ENCODE measurements at places on chromosomes 7 and 10.
A peak's percentile ranks its signal among the peaks of the same experiment; 100 is the strongest.

DNA sequence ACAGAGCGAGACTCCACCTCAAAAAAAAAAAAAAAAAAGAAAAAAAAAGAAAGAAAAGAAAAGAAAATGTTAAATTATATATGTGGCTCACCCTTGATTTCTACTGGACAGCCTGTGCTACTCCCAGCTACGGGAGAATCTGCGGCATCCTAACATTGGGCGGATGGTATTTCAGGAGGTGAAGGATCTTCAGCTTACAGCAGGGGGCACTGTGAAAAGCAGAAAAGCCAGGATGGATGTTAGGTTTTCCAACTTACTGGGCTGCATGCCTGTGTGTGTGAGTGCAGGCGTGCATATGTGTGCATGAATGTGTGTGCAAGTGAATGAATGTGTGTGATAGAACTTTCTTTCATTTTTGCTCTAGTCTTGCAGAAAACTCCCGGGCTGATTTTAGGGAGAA is 1066.5 kb downstream of the TYW1 start:
- DNase-seq: no peak

GRCh38 chr7:42127232-42127622 is 109.8 kb downstream of the GLI3 start:
- DNase-seq: no peak

- no peak for DNase-seq
Measured at GRCh38 chr7:12358694-12359093, 45.0 kb downstream of the VWDE start.

GRCh38 chr7:155722936-155723335 is 78.5 kb downstream of the RBM33 start:
- no peak for DNase-seq

DNA sequence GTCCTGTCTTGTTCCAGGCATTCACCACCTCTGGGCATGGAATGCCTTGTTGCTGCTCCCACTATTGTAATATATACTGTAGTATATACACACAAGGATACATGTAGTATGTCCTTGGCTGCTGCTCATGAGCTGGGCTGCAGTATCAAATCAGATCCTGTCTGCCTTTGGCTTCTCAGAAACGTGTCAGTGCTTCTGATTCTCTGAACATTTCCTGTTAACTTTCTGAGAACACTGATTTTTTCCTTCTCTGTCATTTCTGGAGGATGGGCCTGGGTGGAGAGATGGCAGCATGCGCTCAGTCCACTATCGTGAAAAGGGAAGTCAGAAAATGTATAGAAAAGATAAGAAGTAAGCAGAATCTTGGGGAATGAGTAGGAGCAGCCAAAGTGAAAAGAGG is 12.2 kb downstream of the SFTPA2 start:
- DNase-seq: no peak

- DNase-seq: no peak
Measured at GRCh38 chr7:138625849-138626230, 75.3 kb downstream of the SVOPL start.

DNA sequence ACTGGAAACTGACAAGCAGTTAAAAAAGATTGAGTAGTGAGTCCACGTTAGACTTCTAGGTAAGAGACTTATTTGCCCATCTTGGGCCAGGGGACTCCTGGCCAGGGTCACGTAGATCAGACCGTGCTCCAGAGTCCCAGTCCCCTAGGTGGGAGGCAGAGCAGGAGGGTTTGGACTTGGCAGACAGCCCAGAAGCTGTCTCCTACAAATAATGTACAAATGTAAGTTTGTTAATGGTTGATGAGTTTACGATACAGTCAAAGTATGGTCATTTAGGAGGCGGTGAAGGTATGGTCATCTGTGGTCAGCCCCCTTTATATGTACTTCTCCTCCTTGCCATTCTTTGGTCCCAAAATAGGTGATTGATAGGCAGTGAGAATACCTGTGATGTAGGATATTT is 28.2 kb downstream of the INPP5F start:
- no peak for DNase-seq

GRCh38 chr10:102602272-102603045 is 41.8 kb upstream of the TRIM8 start:
- DNase-seq: no peak

DNA sequence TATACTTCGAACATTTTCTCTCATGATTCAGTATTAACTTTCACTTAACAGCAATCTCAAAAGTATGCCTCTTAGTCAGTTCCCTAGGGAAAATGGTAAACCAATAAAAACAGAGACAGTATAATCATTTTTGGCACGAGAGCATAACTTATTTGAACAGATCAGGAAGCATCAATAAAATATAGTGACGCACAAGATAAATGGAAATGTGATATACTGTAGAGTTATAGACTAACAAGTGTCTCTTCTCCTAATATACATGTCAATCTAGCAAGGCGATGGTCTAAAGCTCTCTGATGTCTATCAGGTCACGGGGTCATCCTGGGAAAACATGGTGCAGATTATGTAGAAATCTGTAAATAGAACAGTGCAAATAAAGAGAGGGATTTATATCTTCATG is 131.6 kb downstream of the HGF start:
- no peak for DNase-seq

DNA sequence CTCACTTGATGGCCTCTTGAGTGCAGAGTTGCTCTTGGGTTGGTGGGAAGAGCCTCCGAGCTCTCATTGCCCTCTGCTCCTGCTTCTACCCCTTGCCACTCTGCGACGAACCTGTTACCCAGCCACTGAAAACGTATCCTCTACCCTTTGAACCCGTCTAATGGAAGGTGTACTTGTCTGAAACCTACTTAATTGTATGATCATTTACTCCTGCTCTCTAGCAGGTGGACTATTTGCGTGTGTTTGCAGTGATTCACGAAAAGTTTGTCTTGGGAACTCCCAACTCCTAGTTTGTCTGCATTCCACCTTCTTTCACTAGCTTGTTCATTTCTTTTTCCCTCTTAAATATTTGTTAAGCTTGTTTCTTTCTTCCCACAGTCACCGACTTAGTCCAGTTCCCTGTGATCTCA is 503 bp downstream of the CROT start:
- no peak for DNase-seq

DNA sequence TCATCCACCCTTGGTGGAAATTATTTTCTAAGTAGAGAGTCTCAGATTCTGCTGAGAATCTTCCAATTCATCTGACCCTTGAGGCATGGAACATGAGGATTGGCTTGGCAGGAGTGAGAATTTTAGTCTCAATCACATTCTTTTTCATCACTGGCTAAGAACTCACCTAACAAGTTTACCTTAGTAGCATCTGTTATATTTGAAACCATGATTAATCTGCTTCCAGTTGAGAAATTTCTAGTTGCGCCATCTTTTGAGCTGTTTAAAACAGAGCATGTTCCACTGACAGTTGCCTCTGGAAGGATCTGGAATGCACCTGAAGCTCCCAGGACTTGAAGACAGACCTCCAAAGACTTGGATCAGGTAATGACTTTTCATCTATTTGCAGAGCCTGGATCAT is at the start of gene LIPK:
TSS of gene LIPK (plus strand) at position 292 of the 400 bp plus-strand sequence. CDS start 18,295 bp downstream, outside the sequence.
- no peak for DNase-seq

DNA sequence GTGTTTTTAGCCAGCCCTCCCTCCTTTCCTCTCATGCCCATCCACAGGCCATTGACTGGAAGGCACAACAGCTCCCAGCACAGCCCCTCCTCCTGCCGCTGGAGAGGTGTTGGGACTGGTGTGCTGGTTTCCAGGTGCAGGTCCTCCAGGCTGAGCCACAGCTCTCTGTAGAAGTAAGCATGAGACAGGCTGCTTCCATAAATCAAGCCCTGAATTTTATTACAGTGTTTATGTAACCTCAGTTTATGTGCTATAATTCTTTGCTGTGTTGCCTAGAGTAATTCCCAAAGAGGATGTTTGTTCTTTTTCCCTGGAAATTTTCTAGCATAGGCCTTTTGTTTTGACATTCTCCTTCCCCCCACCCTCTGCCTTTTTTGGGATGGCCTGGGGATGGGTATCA is 445.8 kb downstream of the AUTS2 start:
- DNase-seq: no peak

DNA sequence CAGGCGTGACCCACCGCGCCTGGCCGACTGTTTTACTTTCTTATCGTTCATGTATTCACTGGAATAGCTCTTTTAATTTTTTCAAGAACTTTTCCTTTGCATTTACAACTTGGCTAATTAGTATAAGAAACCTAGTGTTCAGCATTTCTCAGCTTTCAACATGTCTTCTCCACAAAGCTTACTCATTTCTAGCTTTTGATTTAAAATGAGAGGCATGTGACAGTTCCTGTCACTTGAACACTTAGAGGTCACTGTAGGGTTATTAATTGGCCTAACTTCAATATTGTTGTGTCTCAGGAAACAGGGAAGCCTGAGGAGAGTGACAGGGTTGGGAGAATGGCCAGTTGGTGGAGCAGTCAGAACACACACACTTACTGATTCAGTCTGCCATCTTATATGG is 125.1 kb upstream of the GPR22 start:
- no peak for DNase-seq

GRCh38 chr7:786472-787255 is 45.6 kb upstream of the SUN1 start:
- peak; percentile 52 for DNase-seq

GRCh38 chr7:108301387-108301786 is 154.8 kb downstream of the NRCAM start:
- DNase-seq: no peak

- no peak for DNase-seq
Measured at GRCh38 chr7:70436790-70437350, 695.1 kb upstream of the GALNT17 start.

DNA sequence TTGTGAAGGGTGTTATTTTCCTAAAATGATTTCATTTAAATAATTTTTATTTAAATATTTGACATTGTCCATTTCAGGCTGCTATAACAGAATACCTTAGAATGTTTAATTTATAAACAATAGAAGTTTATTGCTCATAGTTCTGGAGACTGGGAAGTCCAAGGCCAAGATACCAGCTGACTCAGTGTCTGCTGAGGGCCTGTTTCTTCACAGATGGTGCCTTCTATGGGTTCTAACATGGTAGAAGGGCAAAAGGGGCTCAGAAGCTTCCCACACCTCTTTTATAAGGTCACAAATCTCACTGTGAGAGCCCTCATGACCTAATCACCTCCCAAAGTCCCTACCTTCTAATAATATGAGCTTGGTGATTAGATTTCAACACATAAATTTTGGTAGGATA is 50.7 kb downstream of the MTURN start:
- no peak for DNase-seq

- DNase-seq: no peak
Measured at GRCh38 chr10:103111031-103111917, 81.8 kb downstream of the NT5C2 start.

- no peak for DNase-seq
Measured at GRCh38 chr7:151076863-151077704, 3.5 kb downstream of the FASTK start.

DNA sequence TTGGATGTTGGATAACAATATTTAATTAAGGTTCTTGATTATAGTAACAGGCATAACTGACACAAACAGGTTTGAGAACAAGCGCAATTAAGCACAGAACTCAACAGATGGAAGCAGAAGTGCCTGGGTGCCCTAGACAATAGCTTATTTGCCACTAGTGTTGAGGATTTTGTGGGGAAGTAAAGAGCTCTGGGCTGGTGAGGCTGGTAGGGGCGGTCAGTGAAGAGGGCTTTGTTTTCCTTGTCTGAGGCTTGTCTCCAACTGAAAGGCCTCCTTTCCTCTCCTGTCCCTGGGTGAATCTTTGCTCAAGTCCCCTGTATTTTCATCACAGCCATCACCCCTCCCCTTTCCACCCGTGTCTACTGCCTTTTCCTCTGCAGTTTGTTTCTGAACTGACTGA is 104.6 kb downstream of the KAT6B start:
- no peak for DNase-seq

DNA sequence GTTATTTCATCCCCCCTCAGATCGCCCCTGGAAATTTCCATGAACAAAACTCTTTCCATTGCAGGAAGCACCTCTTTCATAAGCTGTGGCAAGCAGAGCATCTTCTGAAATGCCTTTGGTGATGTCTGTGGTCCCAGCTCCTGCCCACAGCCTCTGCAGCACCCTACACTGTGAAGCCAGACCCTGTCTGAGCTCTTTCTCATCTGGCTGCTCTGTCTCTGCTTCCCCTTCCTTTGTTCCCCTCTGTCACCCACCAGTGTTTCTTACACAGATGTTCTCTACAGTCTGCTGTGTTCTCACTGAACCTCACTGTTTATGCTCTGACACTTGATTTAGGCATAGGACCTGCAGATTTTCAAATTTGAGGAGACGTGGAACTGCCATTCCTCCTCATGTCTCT is 1.9 kb upstream of the TAS2R39 start:
- DNase-seq: no peak

- no peak for DNase-seq
Measured at GRCh38 chr10:78648256-78648860, 420.4 kb upstream of the ZMIZ1 start.

- DNase-seq: no peak
Measured at GRCh38 chr10:21036757-21037156, 139.6 kb upstream of the NEBL start.

GRCh38 chr7:36742911-36743775 is 18.8 kb upstream of the AOAH start:
- DNase-seq: no peak

GRCh38 chr7:118629898-118630438 is 405.5 kb downstream of the ANKRD7 start:
- DNase-seq: no peak

GRCh38 chr7:28347475-28348318 is 64.6 kb upstream of the CREB5 start:
- no peak for DNase-seq

DNA sequence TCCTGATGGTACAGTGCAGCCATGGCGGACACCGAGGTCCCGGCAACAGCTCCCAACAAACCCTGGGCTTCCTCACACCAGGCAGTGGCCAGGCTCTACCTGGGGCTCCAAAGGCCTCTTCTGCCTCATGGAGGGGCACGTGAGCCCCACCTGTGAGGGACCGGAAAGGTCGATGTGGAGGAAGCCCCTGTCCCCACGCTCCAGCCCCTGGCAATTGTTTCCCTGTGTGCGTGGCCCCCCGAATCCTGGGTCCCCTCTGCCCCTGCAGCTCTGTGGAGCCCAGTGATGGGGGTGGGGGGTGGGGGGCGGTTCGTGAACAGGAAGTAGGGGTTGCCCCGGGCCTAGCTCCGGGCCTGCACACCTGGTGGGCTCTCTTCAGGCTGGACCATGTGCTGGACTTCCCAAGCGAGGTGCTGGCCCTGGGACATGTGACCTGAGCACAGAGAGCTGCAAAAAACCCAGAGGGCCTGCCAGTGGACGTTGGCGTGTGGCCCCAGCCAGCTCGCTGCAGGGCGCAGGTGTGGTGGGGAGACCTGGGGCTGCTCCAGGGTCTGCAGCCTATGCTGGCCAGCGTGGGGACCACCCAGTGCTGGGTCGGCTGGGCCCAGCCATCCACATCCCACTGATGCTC is 72.6 kb downstream of the INPP5A start:
- DNase-seq: no peak

DNA sequence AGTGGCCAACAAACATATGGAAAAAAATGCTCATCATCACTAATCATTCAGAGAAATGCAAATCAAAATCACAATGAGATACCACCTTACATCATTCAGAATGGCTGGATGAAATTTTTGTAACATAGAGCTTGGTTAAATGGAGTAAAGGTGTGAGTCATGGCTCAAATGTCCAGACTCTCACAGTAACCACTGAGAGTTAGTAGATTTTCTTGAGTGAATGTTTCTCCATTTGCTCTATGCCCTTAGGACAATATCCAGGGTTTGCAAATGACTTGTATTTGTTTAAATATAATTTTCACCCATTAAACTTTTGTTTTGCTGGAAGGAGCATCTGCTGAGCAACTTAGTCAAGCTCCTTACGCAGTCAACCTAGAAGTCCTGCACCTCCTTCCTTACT is 967.2 kb downstream of the XPNPEP1 start:
- DNase-seq: no peak

All from stimulated activated effector memory CD8-positive, alpha-beta T cell treated with anti-CD3 and anti-CD28 coated beads, Interleukin-12 subunit alpha, Interleukin-12 subunit beta, amount 100 ng/mL, for 72 hours (primary cell).